ENCODE measurements at places on chromosomes 4 and X.

GRCh38 chrX:73876911-73877310 lies 313.9 kb downstream of the CHIC1 start:
- DNase-seq: no peak

- DNase-seq: no peak
These were observed 28.6 kb upstream of the TMEM154 start for GRCh38 chr4:152708361-152708760.

- DNase-seq: no peak
These were observed 328.3 kb downstream of the UNC5C start for GRCh38 chr4:95220205-95221175.

DNA sequence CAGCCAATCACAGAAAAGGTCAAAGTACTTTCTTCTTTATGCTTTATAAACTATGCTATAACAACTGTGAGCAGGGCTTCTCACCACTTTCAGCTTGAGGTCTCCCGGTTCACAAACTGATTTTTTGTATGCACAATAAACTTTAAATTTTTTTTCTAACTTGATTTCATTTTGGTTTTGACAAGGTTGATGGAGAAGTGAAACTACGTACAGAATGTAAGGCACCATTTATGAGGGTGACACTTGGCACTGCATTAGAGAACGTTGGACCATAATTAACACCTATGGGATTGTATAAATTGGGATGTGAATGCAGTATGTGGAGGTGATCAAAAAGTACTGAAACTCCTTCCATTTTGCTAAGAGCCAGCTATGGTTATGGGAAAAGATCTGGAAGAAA lies 857.9 kb upstream of the HTR2C start:
- no peak for DNase-seq

GRCh38 chr4:32462944-32463343 lies 1742.8 kb downstream of the PCDH7 start:
- no peak for DNase-seq

- no peak for DNase-seq
These were observed 179.6 kb downstream of the GASK1B start for GRCh38 chr4:157992948-157993839.

DNA sequence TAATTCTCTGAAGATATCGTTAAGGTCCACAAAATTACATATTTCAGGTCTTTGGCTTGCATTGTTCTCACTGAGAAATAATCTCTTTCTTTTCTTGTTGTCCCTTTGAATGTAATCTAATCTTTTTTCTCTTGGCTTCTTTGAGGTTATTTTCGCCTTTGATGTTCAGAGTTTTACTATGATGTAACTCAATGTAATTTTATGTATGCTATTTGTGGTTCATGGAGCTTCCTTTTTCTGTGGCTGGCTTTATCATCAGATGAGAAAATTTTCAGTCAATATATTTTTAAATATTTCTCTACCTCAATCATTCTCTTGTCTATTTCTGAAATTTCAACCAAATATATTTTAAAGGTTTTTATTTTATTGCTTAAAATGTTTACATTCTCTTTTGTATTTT lies 672.2 kb downstream of the TRAM1L1 start:
- DNase-seq: no peak

DNA sequence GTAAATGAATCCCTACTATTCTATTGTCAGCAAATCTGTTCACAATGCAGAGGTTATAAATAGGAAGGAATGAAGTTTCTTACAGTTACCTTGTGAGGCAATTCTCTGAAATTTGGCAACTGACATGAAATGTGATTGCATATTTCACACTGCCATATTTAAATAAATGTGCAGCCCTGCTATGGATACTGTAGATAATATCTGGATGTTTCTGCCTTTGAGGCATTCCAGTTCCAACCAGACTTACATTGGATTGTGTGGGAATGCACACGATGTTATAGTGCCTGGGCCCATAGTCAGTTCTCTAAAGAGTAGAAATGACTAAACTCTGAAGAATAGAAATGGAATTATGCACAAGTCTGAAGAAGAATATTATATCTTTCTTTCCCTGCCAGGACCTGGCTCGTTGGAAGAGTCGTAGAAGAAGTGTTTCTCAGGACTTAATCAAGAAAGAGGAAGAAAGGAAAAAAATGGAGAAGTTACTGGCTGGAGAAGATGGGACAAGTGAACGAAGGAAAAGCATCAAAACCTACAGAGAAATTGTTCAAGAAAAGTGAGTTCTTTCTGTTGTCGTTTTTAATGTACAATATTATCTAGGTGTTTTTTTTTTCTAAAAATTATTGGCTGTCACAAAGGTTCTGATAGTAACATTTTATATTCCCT lies 102.7 kb downstream of the PHOX2B start:
- no peak for DNase-seq

GRCh38 chr4:135192751-135193535 lies 991.4 kb upstream of the PABPC4L start:
- DNase-seq: no peak

GRCh38 chr4:86898562-86898961 lies 6.3 kb upstream of the C4orf36 start:
- peak; percentile 56 for DNase-seq

DNA sequence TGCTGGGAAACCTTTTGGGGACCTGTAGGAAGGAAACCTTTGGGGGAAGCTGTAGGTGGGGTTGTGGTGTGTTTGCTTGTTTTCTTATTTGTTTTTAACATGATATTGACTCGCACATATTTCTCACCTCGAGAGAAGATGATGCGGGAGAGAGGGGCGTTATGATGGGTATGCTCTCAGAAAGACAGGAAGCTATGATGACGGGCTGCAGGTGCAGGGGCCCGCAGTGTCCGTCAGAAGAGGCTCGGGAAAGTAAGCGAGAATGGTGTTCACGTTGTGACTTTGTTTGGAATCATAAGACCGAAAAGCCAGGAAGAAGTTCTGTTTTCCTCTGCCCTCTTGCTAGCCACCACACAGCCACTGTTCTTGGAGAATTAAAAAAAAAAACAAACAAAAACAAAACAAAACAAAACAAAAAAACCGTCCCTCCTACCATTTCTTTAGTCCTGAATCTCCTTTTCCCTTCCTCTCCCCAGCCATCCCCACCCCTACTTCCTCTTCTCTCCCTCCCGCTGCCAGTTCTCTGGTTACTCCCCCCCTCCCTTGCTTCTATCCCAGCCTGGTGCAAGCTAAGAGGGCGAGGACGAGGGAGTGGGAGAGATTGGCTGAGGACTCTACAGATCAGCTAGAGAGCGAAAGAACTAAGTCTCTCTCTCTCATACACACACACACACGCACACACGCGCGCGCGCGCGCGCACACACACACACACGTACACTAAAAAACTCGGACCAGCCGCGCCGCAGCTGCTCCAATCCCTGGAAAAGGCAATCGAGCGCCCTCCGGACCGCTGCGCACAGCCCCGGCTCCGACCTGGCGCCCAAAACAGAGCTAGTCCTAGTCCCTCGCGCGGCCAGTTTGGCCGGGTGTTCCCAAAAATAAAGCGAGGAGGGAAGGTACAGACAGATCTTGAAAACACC lies at the start of gene BMP3:
Gene BMP3 (plus strand): TSS at position 648 of the 920 bp plus-strand sequence. CDS start 577 bp downstream, outside the sequence.
- DNase-seq: no peak

DNA sequence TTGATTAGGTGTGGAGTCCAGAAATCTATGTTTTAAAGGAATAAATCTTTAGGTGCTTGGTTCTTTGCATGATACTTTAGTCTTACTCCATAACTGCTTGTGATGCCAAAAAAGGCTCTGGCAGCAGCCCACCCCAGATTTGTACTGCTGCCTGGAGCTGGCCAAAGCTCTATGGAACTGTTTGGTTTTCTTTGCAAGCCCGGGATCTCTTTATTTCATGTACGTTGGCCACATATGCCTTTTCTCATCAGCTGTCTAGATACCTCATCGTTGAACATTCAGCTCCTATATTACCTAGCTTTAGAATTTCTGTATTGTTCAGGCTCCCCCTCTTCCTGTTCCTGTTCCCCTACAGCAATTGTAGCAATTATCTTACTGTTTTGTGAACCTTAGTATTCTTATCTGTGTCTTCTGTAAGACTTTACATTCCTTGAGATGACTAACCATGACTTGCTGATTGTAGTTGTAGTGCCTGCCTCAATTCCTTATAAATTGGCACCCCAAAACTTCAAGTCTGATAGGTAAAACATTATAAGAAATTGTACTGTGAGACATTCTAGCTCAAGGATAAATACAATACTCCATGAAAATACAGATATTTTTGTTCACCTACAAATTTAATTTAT lies 199.4 kb upstream of the GPRIN3 start:
- DNase-seq: no peak

GRCh38 chr4:26458157-26458561 lies 32.1 kb downstream of the CCKAR start:
- DNase-seq: no peak

DNA sequence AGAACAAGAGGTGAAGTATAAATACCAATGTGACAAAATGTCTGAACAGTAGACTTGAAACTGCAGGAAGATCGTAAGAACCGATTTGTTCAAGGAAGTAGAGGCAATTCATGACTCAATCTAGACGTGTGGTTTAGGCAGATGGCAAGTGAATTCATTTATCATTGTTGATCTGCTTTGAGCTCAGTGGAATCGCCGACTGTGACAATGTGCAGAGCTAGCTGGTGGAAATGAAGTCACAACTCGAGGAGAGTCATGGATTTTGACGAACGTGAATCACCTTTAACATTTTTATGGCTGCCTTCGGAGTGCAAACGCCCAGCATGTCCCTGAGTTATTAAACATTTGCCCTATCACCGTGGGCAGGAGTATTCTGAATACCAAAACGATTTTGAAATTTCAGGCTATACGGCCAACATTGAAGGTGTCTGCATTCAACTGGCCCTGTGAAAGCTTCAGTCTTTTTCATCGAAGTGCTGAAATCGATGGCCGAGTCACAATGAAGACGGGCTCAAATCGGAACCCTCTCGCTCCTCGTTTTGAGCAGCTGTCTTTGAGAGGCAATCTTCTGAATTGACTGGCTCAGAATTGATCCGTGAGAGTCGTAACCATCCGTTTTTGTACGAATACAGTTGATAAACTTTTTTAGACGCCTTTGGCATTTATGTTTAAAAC lies 689 bp upstream of the OGT start:
- peak; percentile 51 for DNase-seq

DNA sequence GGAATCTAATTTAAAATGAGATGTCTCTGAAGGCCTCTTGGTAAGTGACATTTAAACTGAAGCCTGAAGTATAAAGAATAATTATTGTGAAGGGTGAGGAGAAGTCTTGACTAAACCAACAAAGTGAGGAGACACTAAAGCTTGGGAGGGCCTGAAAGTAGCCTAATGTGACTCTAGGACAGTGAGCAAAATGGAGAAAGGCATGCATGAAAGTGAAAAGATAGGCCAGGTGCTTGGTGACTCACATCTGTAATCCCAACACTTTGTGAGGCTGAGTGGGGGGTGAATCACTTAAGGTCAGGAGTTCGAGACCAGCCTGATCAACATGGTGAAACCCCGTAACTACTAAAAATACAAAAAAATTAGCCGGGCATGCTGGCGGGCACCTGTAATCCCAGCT lies 46.9 kb upstream of the SMARCAD1 start:
- DNase-seq: no peak

- DNase-seq: no peak
These were observed 797.9 kb upstream of the INTU start for GRCh38 chr4:126834854-126835253.

DNA sequence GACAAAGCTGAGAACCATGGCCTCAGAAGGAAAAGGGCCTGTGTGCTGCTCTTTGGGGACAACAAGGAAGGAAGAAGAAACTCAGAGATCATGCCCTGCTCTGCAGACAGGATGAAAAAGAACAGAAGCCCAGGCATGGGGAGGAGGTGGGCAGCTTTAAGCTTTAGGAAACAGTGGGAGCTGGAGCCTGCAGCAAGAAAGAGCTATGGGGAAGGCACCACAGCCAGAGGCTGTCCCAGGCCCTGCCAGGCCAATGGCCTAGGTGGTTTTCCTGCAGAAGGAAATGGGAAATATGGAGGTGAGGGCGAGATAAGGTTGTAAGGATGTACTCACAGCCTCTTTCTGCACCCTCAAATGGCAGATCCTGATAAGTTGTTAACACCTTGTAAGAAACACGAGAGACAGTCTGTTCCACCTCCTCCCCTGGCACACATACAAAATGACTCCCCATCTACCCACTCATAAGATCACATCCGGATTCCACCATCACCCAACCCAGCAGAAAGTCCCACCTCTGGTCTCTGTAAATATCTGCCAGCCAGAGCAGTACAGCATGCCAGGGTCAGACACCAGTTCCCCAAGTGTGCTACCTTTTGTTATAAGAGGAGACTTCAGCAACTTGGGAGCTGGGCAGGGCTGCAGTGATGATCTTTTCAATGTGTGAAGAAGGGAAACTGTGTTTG lies 105.2 kb downstream of the RTL5 start:
- no peak for DNase-seq

DNA sequence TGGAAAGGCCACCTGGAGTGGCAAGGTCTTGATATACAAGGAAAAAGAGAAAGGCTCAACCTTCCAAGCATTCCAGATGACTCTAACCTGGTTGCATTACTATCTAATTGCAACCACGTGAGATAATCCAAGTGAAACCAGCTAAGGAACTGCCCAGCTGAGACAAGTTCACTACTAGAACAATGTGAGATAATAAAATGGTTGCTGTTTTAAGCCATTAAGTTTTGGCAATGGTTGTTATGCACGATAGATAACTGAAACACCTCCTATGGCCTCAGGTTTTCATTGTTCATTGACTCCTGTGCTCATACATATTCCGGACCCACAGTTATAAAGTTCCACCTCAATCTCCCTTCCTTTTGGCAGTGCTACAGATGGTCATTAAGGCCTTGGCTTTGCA lies 9.2 kb upstream of the CXorf66 start:
- DNase-seq: no peak

DNA sequence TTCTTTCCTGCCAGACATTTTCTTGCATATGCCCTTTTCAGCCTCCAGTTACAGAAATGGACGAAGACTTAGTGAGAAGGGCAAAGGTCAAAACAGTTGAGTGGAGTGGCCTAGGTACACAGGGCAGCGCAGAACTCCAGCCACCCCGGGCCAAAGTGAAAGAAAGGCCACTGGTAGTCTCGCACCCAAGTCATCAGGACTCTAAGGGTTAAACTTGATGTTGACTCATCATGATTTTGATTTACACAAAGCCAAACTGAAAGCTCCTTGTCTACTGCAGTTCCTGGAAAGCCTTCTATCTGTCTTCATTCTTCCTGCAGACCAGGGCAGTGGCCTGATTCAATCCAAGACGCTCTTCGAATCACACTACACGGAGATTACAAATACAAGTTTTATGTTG lies 2.6 kb upstream of the IL13RA1 start:
- no peak for DNase-seq

- no peak for DNase-seq
These were observed 7.8 kb downstream of the WWC2 start for GRCh38 chr4:183106839-183107238.

DNA sequence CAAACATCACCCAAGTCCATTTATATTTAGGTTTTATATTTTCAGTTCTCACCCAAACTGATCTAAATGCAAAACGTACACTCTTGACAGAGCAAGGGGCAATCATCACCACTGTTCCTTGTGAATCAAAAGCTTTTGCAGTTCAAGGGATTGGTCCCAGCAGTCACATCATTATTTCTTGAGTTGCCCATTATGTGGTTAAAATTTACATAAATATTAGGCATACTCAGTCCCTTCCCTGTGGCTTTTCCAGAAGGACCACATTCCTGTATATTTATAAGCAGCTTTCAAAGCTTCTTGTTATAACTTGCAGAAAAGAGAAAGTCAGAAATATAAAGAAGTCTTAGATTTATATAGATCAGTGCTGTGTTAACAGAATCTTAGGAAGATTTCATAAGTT lies 224.4 kb downstream of the CLCN4 start:
- no peak for DNase-seq

GRCh38 chrX:25600776-25601175 lies 537.4 kb upstream of the MAGEB18 start:
- DNase-seq: no peak

- DNase-seq: no peak
These were observed 24.8 kb downstream of the PDGFC start for GRCh38 chr4:156946516-156947424.

GRCh38 chr4:186061921-186062320 lies 7.0 kb upstream of the TLR3 start:
- no peak for DNase-seq

All from hematopoietic multipotent progenitor cell treated with erythropoietin and hydrocortisone succinate and interleukin-3 and kit ligand, for 15 days (in vitro differentiated cells).